Body of pancreas (tissue), 4 donors: ENCODE measurements at places on chromosomes 11 and 22. TPM values are rescaled to one million over a fixed set of nuclear protein-coding genes. Genes with fewer than 3 reads are reported as not detected.
A peak's percentile ranks its signal among the peaks of the same experiment; 100 is the strongest.

Gene ZP1
- total RNA-seq: not detected

DNA sequence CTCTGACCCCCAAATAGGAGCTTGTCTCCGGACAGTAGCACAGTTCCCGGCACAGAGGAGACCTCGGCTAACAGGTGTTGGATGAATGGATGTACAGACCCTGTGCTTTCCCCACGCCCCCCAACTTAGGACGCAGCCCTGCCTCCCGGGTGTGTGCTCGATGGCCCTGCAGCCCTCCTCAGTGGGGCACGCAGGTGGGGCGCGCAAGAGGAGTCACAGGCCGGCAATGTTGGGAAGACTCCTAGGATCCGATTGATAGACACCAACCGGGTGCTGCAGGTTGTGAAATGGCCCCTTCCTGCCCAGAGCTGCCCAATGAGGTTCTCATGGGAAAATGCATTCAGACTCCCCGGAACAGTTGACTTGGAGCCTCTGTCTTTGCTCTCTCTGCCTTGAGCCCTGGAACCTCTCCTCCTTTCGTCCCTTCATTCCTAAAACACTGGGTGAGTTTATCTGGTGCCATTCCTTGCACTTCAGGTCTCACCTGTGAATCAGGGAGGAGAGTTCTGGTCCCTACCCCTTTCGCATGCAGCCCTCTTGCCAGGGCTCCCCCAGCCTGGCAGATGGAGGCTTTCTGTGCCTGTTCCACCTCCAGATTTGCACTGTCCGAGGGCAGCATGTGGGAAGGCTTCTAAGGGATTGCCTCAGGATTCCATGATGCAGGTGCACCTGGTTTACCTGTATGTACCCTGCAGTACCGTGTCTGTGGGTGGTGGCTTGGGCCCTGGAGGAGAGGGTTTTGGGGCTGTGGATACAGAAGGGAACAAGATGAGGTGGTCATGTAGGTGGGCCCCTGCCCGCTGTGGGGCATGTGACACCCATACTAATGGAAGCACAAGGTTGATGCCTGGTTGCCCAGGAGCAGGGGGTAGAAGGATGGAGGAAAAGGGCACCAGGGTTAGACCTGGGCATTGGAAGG is 1.2 kb downstream of the MICALL1 start:
- H3K27ac ChIP-seq: peak overlapping the region; percentile 79
- H3K27me3 ChIP-seq: no peaks in the 10 kb centered on the region
- H3K4me1 ChIP-seq: peaks cover 33% of the 10 kb centered on the region
- no peak for DNase-seq

GRCh38 chr11:9367551-9367950 is 16.9 kb upstream of the IPO7 start:
- no peaks in the 10 kb centered on the region for H3K27me3 ChIP-seq
- no peak overlapping the region for H3K4me3 ChIP-seq
- DNase-seq: no peak
- no peak overlapping the region for H3K27ac ChIP-seq

- no peaks in the 10 kb centered on the region for H3K27me3 ChIP-seq
- H3K36me3 ChIP-seq: no peaks in the 10 kb centered on the region
- no peak overlapping the region for H3K4me3 ChIP-seq
Observed at GRCh38 chr11:84648471-84648870, 978.7 kb downstream of the DLG2 start.

GRCh38 chr11:67022341-67022933 is 497 bp upstream of the SYT12 start:
- H3K36me3 ChIP-seq: no peaks in the 10 kb centered on the region
- peak; percentile 50 for DNase-seq
